ENCODE measurements at places on chromosomes 1 and 21. TPM values are rescaled to one million over a fixed set of nuclear protein-coding genes. Genes with fewer than 3 reads are reported as not detected.

Gene AADACL3
- not detected for total RNA-seq

Gene TINAGL1
- total RNA-seq, result 3.9 TPM

Gene LDLRAD1
- total RNA-seq, result not detected

Gene CYP4B1
- not detected for total RNA-seq

Gene GBP2
- total RNA-seq, result 4.6 TPM

GRCh38 chr1:24119859-24120756, 8.2 kb upstream of the MYOM3 start:
- peak; percentile 21 for DNase-seq

DNA sequence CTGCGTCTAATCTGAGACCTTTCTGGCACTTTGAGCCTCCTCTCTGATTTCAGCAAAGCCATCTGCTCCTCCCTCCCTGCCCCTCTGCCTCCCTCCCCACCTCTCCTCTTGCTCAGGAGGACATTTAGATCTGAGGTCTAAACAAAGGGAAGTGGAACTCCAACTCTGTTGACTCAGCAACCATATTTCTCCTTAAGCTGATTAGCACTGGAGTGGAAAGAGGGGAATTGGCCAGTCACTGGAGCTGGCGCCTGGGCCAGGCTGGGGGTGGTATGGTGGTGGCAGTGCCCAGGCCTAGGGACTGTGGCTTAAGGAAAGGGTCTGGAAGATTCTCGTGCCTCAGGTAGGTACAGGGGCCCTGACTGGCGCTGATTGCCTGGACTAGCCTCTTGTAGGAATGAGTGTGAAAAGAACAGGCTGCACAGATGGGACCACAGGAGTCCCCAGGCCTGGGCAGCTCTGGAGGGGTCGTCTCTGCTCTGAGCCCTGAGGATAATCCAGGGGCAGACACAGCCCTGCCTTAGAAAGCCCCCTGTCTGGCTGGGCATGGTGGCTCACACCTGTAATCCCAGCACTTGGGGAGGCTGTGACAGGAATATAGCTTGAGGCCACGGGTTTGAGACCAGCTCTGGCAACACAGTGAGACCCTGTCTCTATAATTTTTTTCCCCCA, 11.9 kb downstream of the SH2D2A start:
- DNase-seq, result peak; percentile 76

DNA sequence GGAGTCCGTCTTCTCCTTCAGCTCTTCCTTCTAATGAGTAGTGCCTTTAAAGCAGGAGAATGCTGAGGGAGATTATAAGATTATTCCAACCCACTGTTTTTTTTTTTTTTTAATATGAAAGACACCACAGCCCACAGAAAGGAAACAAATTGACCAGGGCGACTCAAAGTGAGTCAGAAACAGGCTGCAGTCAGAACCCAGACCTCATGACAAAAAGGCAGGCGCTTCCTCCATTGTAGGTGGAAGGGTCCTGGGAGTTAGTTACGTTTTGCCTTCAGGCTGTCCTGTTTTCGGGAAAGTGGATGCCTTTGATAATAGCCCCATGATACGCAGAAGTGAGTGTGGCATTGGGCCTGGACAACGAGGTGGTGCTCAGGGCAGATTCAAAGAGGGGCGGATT, 21.0 kb downstream of the PLXNA2 start:
- DNase-seq, result peak; percentile 69

GRCh38 chr1:25917996-25918395, 11.8 kb upstream of the STMN1 start:
- no peak for DNase-seq

- no peak for DNase-seq
Measured at GRCh38 chr1:173489929-173490328, 12.8 kb downstream of the PRDX6 start.

DNA sequence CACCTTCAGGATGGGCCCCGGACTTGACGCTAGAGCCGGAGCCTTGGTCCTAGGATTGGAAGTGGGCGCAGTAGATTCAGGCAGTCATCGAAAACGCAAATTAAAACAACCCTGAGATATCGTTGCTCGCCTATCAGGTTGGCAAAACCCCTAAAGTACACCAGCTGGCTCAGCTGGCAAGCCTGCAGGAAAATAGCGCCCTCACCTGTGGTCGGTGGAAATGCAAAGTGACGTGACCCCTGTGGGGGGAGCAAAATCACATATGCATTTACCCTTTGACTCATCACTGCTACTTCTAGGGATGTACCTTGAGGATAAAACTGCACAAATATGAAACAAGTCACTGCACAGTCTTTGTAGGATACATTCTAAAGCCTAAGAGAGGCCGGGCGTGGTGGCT, 170.3 kb upstream of the TMEM51 start:
- no peak for DNase-seq

GRCh38 chr1:41698916-41699860, 214.7 kb upstream of the EDN2 start:
- DNase-seq, result no peak

DNA sequence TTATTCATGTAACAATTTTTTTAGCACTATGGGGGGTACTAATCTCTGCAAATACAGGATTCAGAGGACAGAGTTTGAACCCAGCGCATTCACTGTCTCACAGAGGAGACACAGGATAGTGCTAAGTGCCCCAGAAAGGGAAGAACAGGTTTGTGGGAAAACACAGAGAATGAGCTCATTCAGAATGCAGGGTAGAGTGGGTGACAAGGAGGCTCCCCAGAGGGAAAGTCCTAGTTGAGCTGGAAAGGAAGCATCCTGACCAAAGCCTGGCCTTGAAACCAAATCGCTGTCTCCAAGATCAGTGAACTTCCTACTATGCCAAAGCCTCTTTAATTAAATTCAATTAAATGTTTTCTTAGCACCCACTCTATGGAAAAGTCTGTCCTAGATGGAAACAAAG, 19.0 kb upstream of the RGS2 start:
- DNase-seq, result no peak

DNA sequence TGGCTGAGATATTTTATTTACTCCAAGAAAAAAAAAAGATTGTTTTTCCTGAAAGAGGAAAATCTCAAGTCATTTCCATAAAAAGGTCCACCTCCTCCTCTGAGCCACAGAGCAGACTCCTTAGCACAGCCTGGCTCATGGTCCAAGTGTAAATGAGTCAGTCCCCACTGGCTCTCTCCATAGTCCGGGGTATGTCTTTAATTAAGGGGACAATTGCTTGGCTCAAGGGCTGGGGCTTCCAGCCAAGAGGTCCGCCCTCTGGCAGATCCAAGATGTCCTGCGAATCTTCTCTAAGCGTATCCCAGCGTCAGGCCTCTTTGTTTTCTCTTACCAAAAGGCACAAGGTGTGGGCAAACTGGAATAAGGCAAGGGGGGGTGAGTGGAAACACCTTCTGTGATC, 33.3 kb downstream of the FOXD2 start:
- DNase-seq, result no peak

GRCh38 chr1:157156058-157156541, 17.9 kb upstream of the ETV3 start:
- DNase-seq, result no peak

- DNase-seq, result no peak
Measured at GRCh38 chr1:151968058-151968457, 25.6 kb downstream of the S100A10 start.

- DNase-seq, result peak; percentile 35
Measured at GRCh38 chr21:35697321-35697808, 363.0 kb downstream of the SETD4 start.

- DNase-seq, result no peak
Measured at GRCh38 chr1:116737855-116738321, 16.3 kb upstream of the CD2 start.

DNA sequence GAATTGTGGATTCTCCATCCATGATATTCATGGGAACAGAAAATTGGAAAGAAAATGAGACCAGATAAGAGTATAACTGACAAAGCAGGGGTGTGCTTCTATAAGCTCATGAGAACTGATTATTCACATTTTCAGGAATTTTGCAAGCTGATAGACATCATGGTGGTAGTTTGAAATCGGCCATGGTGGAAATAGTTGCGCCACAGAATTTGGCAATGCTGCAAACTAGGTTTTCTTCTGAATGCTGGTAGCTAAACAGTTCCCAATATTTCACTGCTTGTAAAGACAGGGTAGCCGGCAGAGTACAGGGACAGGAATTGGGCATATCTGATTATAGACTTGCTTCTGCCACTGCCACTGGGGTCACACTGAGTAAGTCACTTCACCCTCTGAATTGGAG, 151.1 kb downstream of the PLXNA2 start:
- DNase-seq, result no peak

DNA sequence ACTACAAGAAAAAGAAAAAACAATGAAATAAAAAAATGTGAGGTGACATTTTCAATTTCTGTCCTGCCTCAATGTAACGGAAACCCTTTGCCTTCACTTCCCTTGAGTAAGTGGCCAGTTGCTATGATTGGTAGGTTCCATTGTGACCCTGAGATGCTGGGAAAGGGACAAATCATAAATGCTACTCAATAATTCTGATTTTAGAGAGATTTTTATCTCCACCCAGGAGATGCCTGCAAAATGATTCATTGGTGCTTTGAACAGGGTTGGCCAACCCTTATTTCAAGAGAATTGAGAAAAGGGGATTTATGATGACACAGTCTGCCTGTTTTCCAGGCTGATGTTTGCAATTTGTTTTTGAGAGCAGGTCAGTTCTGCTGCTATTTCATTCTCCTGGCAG, 22.5 kb downstream of the XCL1 start:
- no peak for DNase-seq

DNA sequence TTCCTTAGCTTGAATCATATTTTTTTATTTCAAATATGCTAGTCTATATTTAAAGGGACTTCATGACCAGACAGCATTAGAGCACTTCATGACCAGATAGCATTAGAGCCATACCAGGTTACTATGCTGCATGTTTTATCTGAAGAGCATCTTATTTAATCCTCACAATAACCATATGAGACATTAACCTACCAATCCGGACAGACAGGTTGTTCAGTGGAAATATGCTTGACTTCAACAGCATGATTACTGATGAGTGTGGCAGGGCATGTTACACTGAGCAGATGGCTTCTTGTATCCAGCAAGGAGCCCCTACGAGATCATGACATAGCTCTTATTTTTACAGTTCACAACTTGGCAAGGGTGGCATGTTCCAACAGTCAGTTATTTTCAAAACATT, 85.0 kb upstream of the KCTD3 start:
- no peak for DNase-seq

GRCh38 chr1:30760596-30761324, 3.2 kb upstream of the LAPTM5 start:
- no peak for DNase-seq

DNA sequence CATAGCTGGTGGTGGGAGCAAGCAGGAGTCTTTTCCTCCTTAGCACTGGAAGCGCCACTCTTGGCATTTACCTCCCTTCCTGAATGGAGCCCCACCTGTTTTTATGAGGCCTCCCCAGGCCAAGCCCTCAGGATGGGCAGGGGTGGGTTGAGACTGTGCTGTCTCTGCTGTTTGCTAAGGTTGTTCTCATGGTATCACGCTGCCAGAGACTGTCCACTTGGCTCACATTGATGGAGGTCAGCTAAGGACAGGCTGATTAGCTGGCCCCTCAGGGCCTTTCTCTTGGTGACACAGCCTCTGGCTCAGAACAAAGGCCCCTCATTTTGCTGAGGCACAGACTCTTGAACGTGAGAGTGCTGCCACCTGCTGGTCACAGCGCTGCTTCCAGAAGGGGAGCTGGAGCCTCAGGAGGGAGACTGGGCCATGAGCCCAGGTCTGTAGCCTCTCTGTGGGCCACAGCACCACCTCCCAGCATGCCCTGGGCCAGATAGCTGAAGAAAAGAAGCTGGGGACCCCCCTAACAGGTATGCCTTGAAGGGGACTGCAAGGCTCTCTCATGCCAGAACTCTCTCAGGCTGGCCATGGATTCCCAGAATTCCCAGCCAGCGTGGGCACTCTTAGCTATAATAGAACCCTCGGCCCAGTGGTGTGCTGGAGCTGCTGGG, 85.6 kb downstream of the CD58 start:
- peak; percentile 58 for DNase-seq

DNA sequence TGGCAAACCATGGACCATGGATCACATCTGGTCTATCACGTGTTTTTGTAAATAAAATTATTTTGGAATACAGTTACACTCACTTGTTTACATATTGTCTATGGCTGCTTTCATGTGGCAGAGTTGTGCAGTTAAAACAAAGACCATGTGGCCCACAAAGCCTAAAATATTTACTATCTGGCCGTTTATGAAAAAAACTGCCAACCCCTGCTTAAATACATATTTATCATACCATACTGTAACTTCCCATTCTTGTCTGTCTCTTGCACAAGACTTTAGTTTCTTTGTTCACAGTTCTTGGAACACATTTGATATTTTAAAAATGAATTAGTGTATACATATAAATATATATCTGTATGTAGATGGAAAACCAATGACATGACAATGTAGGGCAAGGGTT, 141.5 kb downstream of the PAPPA2 start:
- DNase-seq, result no peak

GRCh38 chr1:237774246-237774645, 116.5 kb downstream of the ZP4 start:
- DNase-seq, result no peak

DNA sequence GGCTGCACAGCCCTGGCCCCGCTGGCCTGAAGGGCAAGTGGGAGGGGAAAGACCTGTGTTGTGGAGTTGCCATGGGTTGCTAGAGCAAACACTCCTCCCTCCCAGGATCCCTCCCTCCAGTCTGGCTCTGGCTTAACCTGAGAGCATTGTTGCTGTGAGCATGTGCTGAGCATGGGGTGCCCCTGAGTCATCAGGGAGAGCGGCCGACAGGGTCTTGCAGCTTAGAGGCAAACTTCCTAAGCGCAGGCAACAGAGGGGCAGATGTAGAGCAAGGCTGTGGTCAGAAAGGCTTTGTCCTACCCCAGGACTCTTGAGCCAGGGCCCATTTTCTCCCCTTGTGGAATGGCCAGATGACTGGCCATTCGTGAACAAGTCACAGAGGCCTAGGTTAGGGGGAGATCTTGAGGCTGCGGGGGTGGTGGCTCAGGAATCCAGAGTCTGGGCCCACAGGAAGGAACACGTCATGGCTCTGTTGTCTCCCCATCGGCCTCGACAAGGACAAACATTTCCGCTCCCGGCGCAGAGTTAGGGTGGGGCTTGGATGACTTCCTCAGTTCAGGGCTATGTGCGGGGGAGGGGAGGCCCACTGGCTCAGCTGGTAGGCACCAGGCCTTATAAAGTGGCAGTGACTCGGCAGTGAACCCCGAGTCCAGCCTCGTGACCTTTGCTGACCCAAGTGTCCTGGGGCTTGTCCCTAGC, 362 bp upstream of the DYNLT4 start:
- DNase-seq, result peak; percentile 99

- no peak for DNase-seq
Measured at GRCh38 chr1:167375949-167376348, 142.4 kb downstream of the CD247 start.

- no peak for DNase-seq
Measured at GRCh38 chr1:112144733-112145426, 155.4 kb upstream of the KCND3 start.

DNA sequence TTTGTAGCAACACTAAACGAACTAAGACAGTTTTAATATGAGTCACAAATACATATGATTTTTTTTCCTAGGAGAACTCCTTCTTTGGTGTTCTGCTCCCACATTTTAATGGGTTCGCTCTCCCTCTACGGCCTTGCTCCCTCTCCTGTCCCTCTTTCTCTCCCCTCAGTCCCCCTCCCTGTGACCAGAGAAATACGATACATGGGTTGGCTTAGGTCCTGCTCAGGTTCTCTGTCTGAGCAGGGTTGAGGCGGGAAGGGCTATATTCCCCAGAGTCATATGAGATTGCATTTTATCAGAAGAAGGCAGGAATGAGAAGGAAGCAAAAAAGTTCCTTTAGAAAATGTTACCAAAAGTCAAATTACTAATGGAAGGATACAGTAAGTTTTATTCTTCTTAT, 44.6 kb downstream of the UBE2U start:
- DNase-seq, result no peak

Data from astrocyte (in vitro differentiated cells and primary cell).